Activated CD8-positive, alpha-beta memory T cell treated with anti-CD3 and anti-CD28 coated beads for 1 hour (primary cell): ENCODE measurements at places on chromosomes 2 and 18.

DNA sequence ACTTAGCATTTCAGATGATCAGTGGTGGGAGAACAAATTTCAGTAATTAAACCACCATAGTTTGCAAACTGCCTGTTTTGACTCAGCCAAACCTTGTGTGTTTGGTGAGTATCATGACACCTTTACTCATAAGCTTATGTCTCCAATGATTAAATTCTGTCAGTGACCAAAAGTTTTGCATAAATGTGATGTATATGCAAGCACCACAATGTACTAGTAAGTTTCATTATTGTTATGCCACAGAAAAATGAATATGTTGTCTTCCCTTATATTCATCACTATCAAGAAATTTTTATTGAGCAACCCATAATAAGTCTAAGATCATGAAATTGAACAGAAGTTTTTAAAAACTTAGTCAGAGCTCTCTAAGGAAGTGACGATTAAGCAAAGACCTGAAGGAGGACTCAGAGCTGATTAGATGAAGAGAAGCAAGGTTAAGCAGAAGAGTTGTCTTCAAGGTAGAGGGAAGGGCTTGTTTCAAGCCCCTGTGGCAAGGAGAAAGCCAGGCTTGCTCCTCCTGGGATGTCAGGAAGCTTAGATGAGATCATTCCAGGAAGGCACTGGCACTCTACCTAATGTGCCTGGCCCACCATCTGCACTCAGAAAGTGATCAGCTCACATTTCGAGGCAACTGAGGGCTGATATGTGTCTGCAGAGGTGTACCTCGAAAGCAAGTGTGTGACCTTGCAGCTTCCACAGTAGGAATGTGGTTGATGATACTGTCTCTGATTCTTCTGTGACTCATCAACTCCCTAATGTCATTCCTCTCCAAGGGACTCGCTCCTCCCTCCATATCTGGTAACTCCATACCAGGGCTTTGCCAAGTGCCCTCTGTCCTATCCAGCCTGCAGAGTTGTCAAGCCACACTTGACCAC is 54.7 kb downstream of the KCTD18 start:
- no peak for DNase-seq

DNA sequence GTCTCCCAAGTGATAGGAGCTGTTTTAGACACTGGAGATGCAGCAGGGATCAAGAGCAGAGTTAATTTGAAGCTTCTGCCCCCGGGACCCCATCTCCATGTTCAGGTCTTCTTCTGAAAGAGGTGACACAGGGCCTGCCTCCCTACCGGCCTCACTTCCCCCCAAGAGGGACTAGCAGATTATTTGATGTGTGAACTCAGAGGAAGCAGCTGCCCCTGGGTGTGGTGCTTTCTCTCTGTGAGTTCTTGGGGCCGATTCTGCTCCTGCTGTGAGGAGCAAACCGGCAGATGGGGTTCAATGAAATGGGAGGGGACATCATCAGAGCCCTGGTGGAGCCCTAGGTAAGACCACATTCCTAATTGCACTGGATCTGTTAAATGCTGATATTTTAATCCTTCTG is 193.4 kb downstream of the FBXO15 start:
- DNase-seq = no peak

DNA sequence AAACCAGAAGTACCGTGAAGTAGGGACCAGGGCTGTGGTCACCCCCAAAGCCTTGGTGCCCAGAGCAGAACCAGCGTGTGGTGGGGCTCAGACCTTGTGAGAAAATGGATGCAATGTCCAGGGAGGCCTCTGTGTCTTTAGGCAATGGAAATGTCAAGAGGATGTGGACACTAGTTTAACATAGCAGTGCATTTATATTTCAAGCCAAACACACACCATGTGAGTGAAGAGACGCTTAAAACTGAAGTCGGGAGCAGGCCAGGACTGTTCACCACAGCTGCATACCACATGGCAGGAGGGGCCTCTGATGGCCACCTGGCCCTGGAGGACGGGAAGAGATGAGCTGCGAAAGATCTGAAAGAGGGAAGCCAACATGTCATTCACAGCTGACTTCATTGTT is 87.3 kb upstream of the LDLRAD4 start:
- no peak for DNase-seq

GRCh38 chr18:10979411-10979810 is 170.0 kb downstream of the PIEZO2 start:
- DNase-seq = no peak

DNA sequence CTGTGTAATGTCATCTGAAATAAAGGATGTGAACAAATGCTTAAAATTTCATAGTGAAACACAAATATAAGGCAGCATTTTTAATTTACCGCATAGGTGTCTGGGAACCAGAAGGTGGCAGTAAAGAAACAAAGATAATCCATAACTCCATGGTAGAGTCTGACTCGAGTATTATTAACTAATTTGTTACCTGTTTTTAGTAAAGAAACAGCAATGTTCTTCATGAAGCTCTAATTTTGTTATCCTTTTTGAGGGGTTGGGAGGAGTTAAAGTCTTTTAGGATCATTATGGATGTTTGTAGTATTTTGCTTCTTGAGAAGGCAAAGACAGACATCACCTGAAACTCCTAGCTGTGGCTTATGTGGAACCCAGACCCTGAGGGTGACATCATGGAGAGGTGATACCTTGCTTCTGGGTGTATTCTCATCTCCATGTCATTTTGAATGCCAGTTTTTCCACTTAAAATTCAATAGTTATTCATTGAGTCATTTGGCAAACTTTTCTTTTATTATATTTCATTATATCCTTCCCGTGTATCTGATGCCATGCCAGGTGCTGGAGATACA is 286.2 kb upstream of the EPAS1 start:
- DNase-seq = no peak

GRCh38 chr2:98936353-98937351 is 627 bp upstream of the CRACDL start:
- no peak for DNase-seq
